ENCODE measurements at places on chromosomes 2 and 18.
A peak's percentile ranks its signal among the peaks of the same experiment; 100 is the strongest.

GRCh38 chr2:221166292-221166691 is 405.8 kb downstream of the EPHA4 start:
- DNase-seq, result peak; percentile 9

DNA sequence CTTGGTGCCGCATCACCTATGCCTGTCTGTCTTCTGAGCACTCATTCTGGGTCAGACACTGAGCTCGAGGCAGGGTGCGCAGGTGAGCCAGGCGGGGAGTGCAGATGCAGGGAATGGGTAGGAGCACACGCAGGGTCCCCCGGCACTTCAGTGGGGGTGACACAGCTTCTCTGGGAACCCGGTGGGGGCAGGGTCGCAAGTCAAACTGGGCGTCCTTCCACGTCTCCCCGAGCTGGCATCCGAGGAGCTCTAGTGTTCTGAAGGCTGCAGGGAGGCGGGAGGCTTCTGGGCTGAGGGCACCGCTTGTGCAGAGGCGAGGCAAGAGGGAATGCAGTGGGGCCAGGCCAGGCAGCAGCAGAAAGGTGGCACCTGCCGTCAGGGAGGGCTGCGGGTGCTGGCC is 86.0 kb downstream of the DGKD start:
- DNase-seq, result no peak

DNA sequence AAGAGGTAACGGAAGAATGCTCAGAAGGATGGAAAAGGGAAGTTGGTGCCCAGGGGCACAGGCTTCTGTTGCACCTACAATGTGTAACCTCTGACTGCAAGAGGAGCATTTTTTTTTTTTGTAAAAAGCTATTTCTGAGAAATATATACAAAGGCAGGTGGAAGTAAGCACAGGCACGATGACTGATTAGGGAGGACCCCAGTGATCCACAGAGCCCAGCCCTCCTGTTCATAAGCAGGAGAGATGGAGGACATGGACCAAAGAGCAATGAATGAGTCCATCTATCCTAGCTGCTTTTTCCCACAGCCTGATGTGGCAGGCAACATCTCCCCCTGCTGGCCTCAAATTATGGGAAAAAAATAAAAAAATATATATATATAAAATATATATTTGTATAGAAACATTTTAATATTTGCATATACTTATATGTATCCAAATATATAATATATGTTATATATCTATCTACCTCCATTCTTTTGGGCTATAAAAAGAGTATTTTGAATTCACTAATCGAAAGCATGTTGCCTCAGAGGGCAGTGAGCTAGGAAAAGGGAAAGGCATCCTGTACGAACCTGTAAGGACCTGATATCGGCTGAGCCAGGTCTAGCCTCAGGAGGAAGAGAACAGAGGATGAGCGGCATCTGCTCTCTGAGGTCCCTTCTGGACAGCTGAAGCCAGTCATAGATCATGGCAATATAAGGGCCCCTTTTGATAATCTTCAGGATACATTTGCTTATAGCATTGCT is 166.0 kb upstream of the STK17B start:
- DNase-seq, result peak; percentile 11

- DNase-seq, result no peak
These were observed 47.5 kb downstream of the MRPS5 start for GRCh38 chr2:95073856-95074662.

- no peak for DNase-seq
These were observed 486.1 kb upstream of the UBE2E3 start for GRCh38 chr2:180494286-180494685.

- no peak for DNase-seq
These were observed 45.5 kb downstream of the FANCL start for GRCh38 chr2:58195662-58196061.

DNA sequence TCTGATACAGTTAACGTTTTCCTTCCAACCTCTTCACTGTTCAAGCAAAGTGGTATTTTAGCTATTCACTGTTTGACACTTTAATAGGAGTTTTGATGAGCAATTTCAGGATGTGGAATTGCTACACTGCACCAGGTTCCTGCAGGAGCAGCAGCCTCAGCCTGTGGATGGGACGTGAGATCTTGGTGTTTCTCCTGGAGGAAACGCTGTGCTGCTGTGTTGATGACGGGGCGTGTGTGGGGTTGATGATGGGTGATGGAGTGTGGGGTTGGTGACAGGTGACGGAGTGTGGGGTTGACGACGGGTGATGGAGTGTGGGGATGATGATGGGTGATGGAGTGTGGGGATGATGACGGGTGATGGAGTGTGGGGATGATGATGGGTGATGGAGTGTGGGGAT is 98.9 kb downstream of the RTP5 start:
- no peak for DNase-seq

DNA sequence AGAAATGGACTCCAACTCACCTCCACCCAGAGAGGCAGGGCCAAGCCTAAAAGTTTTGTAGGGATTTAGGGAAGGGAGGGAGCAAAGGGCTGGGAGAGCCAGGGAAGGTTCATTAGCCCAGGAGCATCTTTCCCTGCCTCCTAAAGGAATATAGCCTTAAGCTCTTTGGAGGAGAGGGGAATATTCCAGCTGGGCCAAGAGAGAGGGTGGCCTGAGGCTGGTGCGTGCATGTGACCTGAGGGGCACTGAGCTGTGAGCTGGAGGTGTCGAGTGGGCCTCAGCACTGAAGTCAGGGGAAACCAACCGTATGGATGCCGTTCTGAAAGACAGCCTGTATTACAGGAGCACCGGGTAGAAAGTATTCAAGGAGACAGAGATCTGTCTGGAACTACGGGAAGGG is 112.6 kb downstream of the KLHL29 start:
- no peak for DNase-seq

DNA sequence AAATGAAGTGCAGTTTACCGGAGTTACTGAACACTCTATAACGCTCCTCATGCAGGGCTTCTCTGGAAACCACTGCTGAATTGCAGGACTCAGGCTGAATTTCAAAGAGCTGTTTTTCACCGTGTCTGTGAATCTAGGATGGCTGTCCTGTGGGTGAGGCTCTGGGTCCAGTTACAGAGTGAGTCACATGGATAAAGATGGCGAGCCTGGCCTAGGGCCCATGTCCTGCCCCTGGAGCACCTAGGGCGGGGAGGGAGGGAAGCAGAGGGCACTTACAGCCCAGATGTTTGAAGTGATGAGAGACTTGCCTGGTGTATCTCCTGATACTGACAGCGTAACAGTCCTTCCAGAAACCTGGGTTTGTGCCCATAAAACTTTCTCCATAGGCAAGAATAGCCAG is 583.0 kb downstream of the IRS1 start:
- DNase-seq, result no peak

GRCh38 chr2:133835821-133836619 is 267.8 kb upstream of the NCKAP5 start:
- DNase-seq, result no peak

GRCh38 chr18:7812431-7813063 is 245.4 kb downstream of the PTPRM start:
- DNase-seq, result no peak

- no peak for DNase-seq
These were observed 40.3 kb downstream of the AAK1 start for GRCh38 chr2:69603146-69603743.

GRCh38 chr2:74767618-74768017 is 66.3 kb upstream of the HK2 start:
- no peak for DNase-seq

- no peak for DNase-seq
These were observed 307.5 kb downstream of the GULP1 start for GRCh38 chr2:188599140-188599539.

GRCh38 chr18:79509536-79509930 is 113.8 kb downstream of the NFATC1 start:
- no peak for DNase-seq

GRCh38 chr18:57813245-57813644 is 10.1 kb upstream of the ATP8B1 start:
- DNase-seq, result no peak

DNA sequence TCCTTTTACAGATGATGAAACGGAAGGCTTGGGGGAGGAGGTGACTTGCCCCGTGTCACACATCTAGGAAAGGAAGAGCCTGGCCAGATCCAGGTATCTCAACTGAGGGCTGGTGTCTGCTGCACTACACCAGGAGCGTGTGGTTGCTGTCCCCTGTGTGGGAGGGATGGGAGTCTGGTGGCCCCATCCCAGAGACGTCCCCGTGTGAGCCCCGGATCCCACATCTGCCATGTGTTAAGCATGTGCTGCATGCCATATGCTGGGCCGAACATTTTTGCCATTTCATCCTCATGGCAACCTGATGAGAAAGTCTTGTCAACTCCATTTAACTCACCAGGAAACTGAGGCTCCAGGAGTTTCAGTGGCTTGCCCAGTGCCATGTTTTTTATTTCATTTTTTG is 4.2 kb downstream of the GAREM2 start:
- DNase-seq, result no peak

DNA sequence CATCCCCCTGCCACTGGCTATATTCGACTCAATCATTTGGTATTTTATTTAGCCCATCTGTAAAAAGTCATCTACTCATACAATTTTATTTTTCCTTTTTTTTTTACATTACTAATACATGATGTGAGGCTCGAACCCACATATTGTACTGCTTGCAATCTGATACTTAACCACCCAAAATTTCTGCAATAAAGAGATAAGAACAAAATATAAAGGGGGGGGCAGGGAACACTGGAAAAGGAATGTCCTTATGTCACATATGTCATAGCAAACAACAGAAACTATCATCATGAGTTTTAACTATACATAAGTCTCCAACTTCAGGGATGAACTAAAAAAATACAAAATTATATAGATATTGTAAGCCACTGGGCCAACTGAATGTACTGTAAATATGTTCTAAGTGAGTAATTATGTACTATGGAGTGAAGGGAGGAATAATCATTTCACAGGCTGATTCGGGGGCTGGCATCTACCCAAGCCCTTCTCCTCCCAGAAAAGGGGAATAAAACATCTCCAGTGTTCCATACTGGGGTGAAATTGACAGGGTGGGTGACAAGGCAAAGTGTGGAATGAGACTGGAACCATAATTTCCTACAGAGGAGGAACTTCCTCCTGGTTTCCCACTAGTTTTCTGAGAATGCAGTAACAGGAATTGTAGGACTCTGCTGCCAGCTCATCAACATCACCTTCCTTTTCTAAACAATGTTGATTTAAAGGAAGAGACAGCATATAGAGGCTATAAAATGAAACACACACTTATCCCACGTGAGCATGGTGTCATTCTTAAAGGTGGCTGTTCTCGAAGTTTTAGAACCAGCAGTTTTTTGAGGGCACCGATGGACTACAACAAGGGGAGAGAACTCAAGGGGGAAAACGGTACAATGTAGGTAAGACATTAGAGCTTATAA is 79.5 kb downstream of the FARSB start:
- no peak for DNase-seq

- no peak for DNase-seq
These were observed 102.6 kb downstream of the TNS1 start for GRCh38 chr2:217900010-217900779.

GRCh38 chr2:25207078-25207545 is 38.7 kb upstream of the POMC start:
- no peak for DNase-seq

DNA sequence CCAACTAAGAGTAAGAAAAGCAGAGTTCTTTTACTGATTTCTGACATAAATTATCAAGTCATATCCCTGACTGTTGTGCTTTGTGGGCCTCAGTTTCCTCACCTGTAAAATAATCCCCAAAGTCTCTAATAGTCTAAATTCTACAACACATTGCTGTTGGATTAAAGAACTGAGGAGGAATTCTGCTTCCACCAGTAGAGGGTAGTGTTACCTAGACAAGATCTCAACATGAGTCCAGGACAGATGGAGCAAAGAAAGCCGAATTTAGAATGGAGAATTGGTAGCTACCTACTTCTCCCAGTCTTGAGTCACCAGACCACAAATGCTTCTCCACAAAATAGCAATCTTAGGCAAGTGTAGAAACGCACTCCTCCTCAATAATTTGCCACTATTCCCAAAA is 462.5 kb upstream of the FSHR start:
- peak; percentile 3 for DNase-seq

- DNase-seq, result no peak
These were observed 247.4 kb upstream of the COL3A1 start for GRCh38 chr2:188726626-188727247.

DNA sequence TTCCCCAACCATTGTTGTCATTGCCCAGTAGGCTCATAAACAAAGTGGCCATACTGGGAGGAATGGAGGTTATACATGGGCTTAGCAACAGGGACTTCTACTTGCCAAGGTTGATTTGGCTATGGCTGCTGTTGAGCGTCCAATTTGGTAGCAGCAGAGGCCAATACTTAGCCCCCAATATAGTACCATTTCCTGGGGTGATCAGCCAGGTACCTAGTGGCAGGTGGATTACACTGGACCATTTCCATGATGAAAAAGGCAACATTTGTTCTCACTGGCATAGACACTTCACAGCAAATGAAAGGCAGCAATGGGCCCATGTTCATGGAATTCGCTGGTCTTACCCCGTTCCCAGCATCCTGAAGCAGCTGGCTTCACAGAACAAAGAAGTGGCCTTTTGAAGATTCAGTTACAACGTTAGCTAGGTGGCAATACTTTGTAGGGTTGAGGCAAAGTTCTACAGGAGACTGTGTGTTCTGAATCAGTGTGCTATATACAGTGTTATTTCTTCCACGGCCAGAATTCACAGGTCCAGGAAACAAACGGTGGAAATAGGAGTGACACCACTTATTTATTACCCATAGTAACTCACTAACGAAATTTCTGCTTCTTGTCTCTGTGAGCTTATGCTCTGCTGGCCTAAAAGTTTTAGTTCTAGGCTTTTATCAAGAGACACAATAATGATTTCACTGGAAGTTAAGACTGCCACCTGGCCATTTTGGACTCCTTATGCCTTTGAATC is 37.5 kb downstream of the FBXO11 start:
- DNase-seq, result no peak

DNA sequence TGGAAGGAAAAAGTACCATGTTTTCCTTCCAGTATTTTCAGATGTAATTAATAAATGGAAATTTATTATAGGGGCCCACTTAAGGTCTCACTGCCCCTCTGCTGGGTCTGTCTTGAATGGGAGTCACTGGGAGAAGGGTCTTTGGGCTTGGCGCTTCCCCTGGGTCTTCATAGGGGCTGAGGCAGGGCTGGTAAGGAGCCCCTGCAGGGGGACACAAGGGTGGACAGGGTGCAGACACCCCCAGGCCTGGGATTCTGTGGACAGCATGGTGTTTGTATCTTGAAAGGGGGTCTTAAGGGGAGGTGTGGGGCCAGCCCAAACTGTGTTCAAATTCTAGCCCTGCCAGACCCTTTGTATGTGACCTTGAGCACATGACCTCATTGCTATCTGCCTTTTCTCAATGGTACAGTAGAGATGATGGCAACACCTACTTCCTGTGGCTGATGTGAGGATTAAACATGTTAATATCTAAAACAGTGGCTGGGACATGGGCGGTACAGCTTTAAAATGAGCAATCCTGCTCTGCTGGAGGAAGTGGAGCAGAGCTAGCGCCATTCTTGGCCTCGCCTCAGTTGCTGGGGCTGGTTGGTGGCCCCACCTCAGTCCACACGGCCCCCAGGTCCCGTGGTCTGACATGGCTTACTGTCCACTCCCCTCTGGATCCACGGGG is 71.6 kb downstream of the GNAL start:
- DNase-seq, result no peak

DNA sequence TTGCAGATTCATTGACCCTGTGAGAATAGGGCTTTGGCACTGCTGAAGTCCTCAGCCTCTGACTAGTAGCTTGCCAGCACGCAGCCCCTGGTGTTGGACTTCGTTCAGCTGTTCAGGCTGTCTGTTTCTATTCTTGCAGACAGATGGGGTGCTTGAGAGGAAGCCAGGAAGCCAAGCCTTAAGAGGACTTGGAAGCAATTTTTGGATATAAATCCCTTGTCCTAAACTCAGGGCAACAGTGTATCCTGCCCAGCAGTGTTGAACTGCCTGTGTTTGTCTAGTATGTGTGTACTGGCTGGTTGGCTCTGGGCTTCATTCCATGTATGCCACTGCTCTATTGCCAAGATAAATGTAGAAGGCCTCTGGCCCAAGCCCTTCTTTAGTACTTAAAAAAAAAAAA is 108.6 kb downstream of the COMMD1 start:
- DNase-seq, result no peak
